ENCODE measurements at places on chromosomes 4 and X.

DNA sequence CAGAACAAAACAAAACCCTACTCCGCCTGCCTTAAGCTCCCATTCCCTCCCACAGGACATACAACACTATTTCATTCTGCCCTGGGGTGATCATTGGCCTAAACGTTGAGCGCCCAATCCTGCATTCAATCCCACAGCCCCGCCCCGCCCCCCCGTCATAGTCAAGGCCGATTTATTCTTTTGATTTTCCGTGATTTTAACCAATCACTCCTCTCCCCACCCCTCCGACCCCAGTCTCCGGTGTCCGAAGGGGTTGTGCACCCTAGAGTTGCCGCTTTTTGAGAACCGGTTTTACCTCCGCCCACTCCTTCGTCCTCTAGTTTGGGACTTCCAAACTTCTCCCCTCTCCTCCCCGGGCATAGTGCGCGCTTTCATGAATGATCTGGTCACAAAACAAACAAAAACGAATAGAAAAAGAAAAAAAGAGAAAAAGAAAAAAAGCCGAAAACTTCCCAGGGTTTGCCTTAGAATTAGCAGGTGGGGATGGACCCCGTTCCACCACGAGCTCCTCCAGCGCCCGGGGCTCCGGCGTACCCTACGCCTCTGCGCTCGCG, 446 bp upstream of the UBE2A start:
- no peak for DNase-seq

DNA sequence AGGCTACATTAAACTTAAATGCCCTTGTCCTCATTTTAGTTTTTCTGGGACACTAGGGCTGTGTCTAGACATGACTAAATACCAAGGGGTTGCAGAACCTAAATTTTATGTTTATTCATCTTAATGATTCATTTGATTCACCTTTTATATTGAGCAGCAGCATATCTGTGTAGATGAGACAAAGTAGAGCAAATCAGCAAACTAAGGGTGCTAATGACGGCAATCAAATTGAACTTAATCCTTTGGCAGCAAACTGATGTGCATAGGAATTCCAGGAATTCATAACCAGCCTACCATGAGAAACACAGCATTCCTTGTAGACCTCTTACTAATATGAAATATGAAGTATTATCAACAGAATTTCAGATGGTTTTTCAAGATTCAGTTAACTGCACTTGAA, 25.1 kb downstream of the EPHA5 start:
- DNase-seq = no peak

DNA sequence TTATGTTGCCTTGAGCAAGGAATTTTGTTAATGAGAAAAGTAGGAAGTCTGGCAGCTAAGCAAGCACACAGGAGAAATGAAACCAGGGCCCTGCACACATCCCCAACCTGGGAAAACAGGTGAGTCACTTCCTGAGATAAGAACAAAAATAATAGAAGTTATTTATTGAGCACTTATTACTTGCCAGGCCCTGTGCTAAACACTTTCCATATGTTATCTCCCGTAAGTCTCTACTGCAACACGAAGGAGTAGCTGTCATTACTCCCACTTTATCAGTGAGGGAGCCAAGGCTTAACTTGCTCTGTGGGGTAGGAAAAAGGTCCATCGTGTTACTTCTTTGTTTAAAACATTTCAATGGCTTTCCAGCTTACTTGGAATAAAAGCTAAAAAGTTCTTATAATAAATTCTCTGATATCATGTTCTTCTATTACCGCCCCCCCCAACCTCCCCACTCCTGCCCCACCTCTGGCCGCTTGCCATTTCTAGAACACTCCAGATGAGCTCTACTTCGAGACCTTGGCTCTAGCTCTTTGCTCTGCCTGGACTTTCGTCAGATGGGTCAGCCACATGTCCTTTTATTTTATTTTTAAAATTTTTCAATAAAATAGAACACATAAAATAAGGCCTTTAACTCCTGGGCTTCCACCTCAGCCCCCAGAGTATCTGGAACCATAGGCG, 36.3 kb upstream of the PLAC8 start:
- DNase-seq = no peak

- DNase-seq = no peak
Observed at GRCh38 chr4:106497271-106497670, 128.7 kb upstream of the GIMD1 start.

DNA sequence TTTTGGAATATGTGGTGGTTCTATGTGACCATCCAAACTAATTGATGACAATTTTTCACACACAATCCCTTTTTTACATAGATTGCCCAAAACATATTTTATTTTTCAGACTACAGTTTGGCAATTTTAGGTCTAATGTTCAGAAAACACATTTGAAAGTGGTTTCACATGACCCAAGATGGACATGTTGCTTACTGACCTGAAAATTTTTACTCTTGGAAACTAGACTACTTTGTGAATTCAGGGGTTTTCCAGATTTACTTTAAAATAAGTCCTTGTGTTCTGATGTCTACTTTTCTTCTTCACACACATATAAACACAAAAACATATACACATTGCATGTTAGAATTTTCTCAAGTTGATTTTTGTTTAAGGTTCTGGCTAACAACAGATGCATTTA, 79.5 kb downstream of the HMGB2 start:
- DNase-seq = no peak

- no peak for DNase-seq
Observed at GRCh38 chrX:32788936-32789335, 422.4 kb downstream of the DMD start.

DNA sequence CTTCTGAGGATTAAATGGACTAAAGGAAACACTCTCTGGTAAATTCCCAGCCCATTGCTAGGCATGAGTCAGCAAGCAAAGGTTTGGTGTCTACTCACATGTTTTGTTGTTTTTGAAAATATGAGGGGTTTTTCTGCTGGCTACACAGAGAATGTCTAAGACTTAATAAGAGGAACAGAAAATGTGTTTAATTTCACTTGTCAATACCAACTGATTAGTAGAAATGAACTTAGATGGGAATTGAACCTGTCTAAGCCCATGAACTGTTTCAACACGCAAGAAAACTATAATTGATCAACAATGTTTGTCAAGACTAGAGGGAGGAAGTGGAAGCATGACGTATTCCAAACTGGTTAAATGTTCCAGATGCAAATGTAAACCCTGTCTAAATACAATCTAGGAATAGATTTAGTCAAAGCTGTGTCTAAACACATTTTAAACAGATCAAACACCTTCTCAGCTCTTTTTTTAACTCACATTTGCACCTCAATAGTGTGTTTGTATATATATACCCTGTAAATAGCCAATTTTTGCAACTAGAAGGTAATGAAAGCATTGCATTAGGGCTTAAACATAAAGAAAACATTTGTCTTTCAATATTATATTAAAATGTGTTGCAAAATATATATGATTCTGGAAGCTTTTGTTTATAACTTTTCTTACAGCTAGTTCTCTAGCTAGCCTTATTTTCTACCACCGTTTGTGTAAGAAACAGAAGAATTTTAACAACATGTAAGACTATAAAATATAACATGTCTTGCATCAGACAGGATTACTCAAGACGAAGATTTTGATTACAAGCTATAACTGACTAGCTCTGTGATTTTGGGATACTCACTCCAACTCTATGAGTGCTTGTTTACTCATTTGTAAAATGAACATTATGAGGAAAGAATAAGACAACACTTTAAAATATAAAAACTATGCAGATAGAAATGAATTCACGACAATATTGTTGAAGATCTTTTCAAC, 607.8 kb downstream of the FSTL5 start:
- no peak for DNase-seq

DNA sequence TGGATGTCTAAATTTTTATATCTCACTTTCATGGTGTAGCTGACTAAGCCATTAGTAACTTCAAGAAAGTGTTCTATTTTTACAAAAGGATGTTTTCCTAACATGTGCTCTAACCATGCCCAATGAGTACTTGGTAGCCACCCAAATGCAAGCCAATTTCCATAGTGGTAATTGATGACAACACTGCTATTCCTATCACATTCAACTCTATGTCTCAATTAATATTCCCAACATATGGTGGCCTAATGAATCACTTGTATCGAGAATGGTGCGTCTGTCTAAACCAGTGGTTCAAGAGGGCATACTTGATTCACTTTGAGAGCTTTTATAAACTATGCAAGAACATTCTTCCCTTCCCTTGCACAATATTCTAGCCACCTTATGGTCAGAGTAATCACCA, 112.9 kb upstream of the GPRIN3 start:
- DNase-seq = no peak

DNA sequence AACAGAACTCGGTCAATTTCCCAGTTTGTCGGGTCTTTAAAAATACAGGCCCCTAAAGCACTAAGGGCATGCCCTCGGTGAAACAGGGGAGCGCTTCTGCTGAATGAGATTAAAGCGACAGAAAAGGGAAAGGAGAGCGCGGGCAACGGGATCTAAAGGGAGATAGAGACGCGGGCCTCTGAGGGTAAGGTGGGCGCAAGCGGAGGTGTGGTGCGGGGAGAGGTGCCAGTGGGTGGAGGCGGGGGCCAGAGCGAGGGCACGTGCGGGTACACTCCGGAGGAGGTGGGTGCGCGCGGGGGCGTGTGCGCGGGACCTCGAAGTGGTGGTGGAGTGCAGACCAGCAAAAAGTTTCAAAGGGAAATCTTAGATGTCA, 787 bp upstream of the TET2 start:
- peak; percentile 29 for DNase-seq

DNA sequence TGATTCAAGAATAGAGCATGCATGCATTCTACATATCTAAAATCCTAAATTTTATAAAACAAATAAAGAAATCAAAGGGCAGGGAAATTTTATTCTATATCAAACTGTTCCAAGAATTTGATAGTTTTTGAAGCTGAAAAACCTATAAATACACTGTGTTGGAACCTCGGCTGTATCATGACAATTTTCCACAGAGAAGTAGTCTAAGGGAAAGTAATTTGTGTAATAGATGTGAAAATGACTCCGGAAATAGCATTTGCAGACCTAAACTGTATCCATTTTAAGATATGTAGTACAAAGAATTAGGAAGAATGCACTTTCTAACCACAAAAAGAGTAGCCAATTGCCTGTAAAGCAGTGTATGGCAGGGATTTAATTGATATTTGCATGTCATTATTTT, 112.5 kb upstream of the WDR17 start:
- no peak for DNase-seq

GRCh38 chr4:172736046-172736445, 432.6 kb upstream of the GALNT7 start:
- no peak for DNase-seq

DNA sequence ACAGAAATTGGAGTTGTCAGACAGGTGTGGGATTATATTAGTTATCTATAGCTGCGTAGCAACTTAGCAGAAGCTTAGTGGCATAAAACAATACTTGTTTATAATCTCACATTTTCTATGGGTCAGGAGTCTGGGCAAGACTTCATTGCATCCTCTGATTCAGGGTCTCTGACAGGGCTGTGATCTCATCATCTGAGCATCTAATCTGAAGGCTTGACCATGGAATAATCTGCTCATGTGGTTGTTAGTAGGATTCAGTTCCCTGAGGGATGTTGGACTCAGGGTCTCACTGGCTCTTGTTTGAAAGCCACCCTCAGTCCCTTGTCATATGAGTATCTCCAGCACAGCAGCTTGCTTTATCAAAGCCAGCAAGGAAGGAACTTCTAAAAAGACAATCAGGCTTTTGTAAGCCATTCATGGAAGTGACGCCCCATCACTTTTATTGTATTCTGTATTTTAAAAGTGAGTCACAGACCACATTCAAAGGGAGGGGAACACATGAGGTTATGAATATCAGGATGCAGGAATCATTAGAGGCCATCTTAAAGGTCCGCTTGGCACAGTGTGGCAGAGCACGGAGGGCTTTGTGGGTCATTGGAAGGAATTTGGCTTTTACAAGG, 37.2 kb upstream of the FAM9B start:
- DNase-seq = no peak

DNA sequence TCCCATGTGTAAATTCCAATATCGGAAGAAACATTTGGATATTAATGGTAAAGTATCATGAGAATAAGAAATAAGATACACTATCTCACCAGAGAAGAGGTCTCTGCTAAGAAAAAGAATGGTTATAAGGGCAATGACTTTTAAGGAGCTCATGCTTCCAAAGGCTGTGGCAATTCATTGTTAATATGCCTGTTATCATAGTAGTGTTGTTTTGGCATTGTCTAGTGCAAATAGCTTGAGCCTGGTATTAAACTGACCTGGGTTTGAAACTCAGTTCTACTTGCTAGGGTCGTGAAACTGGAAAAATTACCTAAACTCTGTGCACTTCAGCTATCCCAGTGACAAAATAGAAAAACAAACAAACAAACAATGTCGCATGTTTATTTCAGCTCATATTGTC, 8.8 kb downstream of the HPGDS start:
- DNase-seq = no peak

- DNase-seq = no peak
Observed at GRCh38 chrX:19673375-19674040, 158.2 kb upstream of the MAP3K15 start.

DNA sequence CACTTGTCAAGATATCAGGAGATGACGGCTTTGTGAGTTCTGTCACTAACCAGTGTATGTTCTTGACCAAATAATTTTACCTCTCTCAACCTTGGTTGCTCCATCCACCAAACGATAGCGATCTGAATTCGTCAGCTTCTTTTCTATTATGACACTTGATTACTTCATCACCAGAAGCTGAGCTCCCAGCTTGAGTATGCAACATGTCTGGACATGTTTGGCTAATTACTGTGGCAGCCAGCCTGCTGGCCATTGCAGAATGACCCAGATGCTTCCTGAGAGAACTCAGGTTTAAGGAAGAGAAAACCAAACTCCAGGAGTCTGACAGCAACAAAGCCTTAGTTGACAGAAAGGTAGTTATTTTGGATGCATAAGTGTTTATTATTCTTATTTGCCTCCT, 46.4 kb upstream of the PARM1 start:
- DNase-seq = no peak

DNA sequence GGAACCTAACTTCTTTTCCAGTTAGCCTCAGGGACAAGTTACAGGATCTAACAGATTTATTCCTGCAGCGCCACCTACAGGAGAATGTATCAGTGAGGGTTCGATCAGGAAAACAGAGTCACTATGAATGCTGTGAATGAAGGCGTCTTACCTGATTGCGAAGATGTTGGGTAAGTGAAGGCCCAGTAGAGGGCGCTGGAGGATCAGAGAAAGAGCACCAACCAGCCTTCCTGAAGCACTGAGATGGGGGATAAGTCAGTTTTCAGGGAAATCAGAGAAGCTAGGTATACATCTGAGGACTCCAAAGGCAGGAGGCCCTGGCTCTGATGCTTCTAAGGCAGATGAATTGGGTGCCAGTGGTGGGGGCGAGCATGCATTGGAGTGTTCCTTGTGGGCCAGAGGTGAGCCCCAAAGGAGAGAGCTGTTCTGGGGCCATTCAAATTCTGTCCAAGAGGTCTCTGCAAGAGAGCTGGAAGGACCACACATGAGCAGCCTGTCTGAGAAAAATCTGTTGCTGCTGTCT, 169.9 kb upstream of the AADAT start:
- peak; percentile 92 for DNase-seq

DNA sequence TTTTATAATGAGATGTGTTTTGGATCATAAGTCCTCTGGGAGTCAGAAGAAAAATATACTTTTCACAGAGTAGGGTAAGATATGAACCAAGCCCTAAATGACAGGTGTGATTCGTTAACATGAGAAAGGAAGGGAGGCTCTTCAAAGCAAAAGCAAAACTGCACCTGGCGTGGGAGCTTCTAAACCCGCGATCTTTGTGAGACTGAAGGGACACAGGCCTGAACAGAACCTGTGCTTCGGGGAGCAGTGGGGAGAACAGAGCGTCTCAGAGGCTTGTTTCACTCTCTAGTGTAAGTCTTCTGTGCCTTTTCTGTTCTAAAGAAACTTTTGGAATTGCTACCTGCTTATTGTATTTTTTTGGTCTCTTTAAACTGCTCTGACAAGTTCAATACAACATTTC, 30.2 kb upstream of the CYP4V2 start:
- DNase-seq = no peak

Measured in NCI-H1436 (cell line).